Muscle of arm (tissue), 14 donors: ENCODE measurements at places on chromosomes 5 and 9.
A peak's percentile ranks its signal among the peaks of the same experiment; 100 is the strongest.

DNA sequence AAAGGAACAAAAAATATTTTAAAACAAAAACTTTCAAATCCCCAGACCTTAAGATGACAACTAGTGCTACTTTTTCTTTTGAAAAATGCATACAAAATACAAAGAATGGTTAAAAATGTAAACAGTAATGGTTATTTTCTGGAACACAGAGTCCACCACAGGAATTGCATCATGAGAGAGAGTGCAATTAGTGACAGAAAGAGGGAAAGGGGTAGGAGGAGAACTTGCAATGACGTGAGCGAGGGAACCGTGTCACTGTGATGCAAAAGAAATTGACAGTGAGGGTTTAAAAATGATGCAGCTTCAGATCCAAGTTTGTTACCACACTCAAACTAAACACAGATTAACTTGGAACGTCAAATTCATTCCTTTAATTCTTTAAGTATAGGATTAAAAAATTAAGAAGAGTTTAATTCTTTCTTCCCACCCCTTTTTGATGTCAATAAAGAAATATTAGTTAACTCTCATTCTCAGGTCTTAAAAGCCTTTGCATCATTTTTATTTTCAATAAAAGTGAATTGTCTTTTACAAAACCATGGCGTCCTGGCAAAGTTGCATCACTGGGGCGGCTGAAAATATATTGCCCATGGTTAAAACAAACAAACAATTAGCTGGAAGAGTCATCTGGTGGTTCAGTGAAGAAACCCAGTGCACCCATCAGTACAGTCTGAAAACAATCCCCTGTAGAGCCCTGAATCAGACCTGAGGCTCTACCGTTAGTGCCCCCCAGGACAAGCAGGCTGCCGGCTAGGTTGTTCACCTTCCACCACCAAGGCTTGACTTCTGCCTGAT is 39.5 kb downstream of the MACROH2A1 start:
- no peak for DNase-seq

- no peak for DNase-seq
These were observed 159.0 kb downstream of the HACD4 start for GRCh38 chr9:20872340-20872977.

GRCh38 chr5:84260140-84260539 is 124.5 kb downstream of the EDIL3 start:
- no peak for DNase-seq

DNA sequence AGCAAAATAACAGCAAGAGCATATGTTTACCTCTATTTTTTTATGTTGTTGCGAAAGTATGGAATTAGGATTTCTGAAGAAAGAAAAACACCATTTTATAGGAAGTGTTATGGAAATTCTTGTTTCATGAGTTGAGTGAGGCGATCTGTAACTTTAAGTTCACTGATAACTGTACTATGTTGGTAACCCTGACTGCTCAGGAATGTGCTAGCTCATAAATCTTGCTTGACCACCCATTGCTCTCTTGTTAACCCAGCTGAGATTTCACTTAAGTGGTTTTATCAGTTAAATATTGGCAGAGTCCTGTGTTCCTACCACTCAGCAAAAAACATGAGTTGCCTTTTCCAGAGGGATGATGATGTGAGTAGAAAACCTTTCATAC is 91.1 kb upstream of the STARD4 start:
- DNase-seq: no peak

GRCh38 chr5:141534492-141535213 is 45.8 kb downstream of the PCDHGC5 start:
- DNase-seq: no peak

GRCh38 chr9:111411266-111411665 is 72.9 kb downstream of the ECPAS start:
- DNase-seq: no peak

GRCh38 chr5:172199446-172199845 is 5.5 kb downstream of the EFCAB9 start:
- DNase-seq: no peak

DNA sequence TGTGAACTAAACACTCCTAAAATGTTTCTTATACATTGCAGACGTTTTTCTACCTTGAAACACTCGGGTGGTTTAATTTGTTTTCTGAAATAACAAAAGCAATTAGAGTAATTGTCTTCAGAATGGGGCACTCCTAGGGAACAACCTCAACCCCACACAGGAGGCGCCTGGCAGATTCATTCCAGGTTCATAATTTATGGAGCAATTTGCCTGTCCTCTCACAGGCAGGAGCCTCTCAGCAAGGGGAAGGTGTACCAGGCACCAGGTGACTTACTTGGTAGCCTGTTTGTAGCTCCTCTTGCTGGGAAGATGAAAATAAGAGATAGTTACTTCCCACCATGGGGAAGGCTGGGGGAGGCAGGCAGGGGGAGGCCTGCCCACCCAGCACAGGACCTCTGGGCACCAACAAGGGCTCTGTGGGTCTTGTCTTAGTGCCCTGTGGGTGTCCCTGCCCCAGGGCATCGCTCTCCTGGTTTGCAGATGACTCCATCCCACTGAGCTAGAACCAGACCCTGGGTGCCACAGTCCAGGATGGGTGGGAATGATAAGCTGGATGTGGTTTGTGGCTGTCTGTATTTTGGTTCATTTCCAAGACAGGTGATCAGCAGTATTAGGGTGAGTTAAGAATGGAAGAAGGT is 144.4 kb downstream of the FSTL4 start:
- no peak for DNase-seq

- no peak for DNase-seq
These were observed 3.1 kb upstream of the UNC13B start for GRCh38 chr9:35158501-35159280.

DNA sequence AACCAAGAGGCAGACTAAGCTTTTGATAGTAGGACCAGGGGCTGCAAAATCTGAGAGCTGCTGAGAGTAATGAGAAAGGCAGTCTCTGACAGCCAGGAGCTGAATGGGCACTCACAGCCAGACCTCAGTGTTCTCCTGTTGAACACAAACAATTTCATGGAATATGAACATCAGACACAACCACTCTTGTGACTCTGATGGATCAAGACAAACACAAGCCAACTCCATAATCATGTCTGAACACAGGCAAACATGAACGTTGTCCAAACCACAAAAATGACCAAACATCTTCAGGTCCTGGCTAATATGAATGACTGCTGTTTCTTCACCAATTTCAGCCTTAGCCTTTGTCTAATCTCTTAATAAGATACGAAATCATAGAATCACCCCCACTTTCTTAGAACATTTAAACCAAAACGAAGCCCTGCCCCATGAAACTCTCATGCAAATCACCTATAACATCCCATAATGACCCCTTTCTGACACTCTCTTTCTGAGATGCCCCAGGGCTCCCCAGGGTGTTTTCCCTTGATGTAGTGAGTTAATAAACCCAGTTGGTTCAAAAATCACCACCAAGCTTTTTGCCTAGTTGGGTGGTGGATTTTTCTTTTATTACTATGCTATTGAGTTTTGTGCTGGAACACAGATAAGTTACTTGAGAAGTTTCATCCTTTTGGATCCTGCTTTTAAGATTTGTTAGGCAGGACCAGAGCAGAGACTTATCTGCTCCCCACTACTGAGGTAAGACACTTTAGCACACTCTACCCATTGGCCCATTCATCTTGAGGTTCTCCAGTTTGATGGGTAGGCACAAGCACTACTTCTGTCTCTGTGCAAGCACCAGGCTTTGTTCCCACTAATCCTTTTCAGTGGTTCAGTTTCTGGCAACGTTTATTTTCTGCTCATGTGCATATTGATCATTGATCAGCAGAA is 5.9 kb upstream of the ERAP2 start:
- DNase-seq: no peak

DNA sequence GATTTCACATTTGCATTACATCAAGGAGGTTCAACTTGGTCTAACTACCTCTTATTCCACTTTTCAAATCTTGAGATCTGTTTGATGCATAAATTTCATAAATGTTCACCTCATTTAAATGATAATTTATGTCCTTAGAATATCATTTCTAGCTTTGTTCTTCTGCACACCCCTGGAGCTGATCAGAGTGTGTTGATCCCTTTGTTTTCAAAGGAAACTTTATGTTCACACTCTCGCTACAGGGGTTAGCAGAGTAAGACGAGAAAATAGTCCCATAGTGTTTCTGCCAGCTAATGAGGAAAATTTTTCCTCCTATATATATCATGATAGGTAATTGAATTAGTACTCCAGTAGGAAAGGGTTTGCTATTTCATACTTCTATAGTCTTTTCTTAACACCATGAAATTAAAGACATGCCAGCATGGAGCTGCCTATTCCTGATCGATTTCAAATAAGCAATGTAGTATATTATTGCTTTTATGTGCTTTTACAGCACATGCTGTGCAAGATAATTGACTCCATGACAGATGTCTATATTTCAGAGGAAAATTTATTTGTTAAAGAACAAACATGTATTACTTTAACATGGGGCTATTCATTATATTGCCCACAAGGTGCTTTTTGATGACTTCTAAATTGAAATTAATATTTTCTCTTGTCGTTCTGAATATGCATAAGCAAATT is 4.8 kb upstream of the PAM start:
- no peak for DNase-seq

- DNase-seq: no peak
These were observed 48.9 kb downstream of the DAB2IP start for GRCh38 chr9:121700165-121700831.

GRCh38 chr9:115306865-115307264 is 188.9 kb upstream of the TNC start:
- no peak for DNase-seq

GRCh38 chr5:54728588-54728915 is 211.0 kb downstream of the SNX18 start:
- no peak for DNase-seq

GRCh38 chr5:159906943-159907342 is 9.3 kb upstream of the ADRA1B start:
- no peak for DNase-seq

- no peak for DNase-seq
These were observed 169.9 kb downstream of the EFNA5 start for GRCh38 chr5:107500840-107501239.

DNA sequence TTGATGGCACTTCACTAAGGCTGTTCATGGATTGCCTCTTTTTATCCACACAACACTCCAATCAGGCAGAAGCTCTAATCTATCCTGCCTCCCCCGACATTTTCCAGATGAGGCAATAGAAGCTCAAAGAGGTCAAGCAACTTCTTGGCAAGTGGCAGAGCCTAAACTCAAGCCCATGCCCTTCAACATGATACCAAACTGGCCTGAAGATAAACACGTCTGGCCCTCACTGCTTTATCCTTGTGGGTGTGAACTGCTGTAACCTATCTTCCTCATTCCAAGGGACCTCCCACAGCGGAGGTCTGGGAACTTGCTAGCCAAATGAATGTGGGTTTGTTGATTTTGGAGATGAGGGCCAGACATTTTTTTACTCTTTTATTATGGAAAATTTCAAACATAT is 9.5 kb downstream of the SLC35A4 start:
- no peak for DNase-seq

DNA sequence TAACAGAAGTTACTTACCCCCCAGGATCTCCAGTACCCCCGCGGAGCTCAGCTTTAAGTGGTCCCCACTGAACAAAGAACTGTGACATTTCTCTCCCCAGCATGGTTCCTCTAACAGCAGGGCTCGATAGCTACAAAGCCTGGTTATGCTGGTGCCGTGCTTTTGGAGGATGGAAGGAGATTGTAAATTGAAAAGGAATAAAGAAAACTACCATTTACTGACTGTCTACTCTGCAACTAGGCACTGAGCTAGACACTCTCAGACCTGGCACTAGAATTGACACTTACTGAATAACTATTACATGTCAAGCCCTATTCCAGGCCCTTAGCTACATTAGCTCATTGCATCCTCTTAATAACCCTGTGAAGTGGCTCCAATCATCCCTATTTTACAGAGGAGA is 145.3 kb downstream of the TTLL11 start:
- DNase-seq: peak; percentile 24

DNA sequence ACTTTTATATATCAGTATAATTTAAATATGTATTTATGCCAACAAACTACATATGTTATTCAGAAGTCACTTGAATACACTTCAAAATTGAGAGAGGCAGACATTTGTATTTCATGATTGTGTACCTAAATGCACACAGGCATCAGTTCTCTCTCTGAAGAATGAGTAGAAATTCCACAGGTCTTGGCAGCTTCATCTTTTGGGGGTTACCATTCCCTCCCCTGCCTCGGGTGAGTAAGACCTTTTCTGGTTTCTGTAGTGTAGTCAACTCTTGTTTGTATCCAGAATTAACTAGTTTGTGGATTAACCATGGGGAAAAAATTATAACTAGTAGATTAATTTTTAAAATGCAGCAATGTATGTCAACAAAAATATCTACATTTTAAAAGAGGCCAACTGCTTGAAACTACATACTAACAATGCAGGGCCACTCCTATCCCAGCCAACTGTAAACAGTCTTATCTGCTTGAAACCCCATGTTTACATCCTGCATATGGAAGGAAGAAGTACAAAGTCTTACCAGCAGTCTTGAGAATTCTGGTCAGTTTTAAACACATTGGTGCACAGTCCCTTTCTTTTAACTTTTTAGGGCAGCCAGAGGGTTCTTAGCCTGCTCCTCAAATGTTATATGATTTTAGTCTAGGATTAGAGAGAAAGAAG is 339.6 kb upstream of the KIF2A start:
- no peak for DNase-seq

DNA sequence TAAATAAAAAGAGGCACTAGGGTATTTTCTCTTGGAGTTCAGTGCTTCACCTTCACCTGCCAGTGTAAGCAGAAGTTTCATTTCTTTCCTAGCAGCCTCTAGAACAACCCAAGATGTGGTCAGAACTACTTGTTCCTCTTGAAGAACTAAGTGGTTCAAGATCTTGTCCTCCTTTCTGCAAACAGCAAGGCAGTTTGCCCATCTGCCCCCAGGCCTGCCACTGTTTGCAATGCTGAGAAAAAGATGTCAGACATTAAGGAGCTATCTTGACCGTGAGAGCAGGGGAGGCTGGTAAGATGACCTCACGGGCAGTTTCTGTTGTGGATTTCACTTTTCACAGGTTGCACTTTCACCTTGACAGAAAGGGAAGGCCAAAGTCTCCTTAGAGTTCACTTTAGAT is 52.0 kb upstream of the KLF4 start:
- DNase-seq: no peak

- DNase-seq: no peak
These were observed 8.3 kb downstream of the ATG10 start for GRCh38 chr5:81980160-81980559.

- no peak for DNase-seq
These were observed 99.6 kb downstream of the ASTN2 start for GRCh38 chr9:117315236-117315635.

GRCh38 chr9:127185181-127185580 is 62.7 kb upstream of the ANGPTL2 start:
- no peak for DNase-seq

GRCh38 chr5:124301850-124302249 is 444.6 kb downstream of the ZNF608 start:
- DNase-seq: no peak
